ENCODE measurements at places on chromosomes 5 and 9.

GRCh38 chr5:154202379-154203260 lies 12.1 kb downstream of the GALNT10 start:
- DNase-seq = no peak

GRCh38 chr5:134091626-134092121 lies 22.8 kb upstream of the TCF7 start:
- DNase-seq = no peak

- DNase-seq = no peak
Measured at GRCh38 chr5:155380480-155380879, 366.9 kb downstream of the KIF4B start.

- DNase-seq = peak; percentile 88
Measured at GRCh38 chr9:105007143-105007542, 79.2 kb upstream of the ABCA1 start.

GRCh38 chr9:114112325-114112724 lies 13.2 kb upstream of the KIF12 start:
- no peak for DNase-seq

GRCh38 chr9:34716711-34717110 lies 6.8 kb upstream of the CCL21 start:
- no peak for DNase-seq

- no peak for DNase-seq
Measured at GRCh38 chr5:112933651-112934365, 11.8 kb upstream of the REEP5 start.

GRCh38 chr9:6305954-6306563 lies 22.1 kb upstream of the TPD52L3 start:
- DNase-seq = no peak

DNA sequence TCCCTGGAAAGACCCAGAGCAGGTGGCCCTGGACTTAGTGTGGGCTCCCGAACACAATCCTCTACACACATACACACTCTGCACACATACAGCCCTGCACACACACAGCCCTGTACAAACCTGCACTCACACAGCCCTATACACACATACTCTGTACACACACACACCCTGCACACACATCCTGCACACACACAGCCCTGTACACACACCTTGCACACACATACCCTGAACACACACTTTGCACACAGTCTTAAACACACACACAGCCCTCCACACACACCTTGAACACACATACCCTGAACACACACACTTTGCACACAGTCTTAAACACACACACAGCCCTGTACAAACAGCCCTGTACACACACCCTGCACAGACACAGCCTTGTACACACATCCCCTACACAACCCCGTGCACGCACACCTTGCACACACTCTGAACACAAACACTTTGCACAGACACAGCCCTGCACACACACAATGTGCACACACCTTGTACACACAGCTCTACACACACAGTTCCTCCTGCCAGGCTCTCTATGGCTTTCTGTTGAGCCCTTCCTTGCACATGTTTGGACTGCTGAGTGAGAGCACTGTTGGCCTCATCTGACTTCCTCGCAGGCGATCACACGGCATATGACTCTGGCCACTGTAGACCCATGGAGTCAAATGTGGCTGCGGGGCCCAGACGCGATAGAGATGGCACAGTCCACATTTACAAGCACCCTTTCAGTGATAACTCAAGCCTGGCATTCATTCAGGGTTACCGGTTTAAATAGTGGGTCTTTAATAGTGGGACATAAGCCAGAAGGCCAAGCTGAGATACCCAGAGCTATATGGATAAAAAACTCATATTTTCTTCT lies 245.7 kb upstream of the IRX1 start:
- DNase-seq = no peak

GRCh38 chr9:113266174-113266573 lies 9.2 kb downstream of the CDC26 start:
- DNase-seq = no peak

- DNase-seq = no peak
Measured at GRCh38 chr5:102771435-102771834, 16.3 kb downstream of the PAM start.

- DNase-seq = no peak
Measured at GRCh38 chr9:126614088-126614454, 343 bp downstream of the LMX1B start.

- DNase-seq = no peak
Measured at GRCh38 chr9:99083051-99083450, 21.9 kb upstream of the TGFBR1 start.

GRCh38 chr9:104738452-104738851 lies 9.0 kb upstream of the NIPSNAP3A start:
- no peak for DNase-seq

- no peak for DNase-seq
Measured at GRCh38 chr5:68554571-68555279, 339.2 kb downstream of the PIK3R1 start.

Measured in SIG-M5 (cell line).